ENCODE measurements at places on chromosomes 2 and 18.

DNA sequence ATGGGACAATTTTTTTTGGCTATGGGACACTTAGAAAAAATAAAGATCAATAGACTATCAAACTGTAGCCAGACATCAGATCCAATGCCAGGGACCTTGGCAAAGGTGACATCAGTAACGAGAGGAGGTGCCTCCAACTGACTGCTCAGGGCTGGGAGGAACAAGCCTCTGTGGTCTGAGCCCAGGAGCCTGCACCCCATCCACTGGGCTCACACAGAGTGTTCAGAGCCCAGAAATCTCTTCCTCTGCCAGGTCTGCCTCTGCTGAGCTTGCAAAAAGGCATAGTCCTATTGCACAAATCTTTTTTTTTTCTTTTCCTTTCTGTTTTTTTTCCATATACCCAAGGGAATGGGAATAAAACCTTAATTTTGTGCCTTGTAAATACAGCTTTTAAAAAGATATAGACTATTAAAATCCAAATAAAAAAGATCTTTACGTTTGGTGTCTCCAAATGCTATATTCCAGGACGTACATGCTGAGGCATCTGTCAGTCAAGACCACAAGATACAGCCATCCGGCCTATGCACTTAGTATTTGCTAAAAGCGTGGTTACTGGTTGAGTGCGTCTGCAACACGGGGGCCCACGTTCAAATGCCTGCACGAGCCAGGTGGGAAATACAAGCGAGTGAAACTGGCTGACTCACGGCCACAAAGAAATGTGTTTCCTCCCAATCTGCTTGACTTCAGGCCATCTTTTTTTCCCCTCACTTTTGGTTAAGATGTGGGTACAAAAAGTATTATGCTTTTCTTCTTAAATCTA lies 7.8 kb upstream of the ARHGAP25 start:
- no peak for DNase-seq

GRCh38 chr18:32896776-32897547 lies 124.1 kb upstream of the KLHL14 start:
- no peak for DNase-seq

DNA sequence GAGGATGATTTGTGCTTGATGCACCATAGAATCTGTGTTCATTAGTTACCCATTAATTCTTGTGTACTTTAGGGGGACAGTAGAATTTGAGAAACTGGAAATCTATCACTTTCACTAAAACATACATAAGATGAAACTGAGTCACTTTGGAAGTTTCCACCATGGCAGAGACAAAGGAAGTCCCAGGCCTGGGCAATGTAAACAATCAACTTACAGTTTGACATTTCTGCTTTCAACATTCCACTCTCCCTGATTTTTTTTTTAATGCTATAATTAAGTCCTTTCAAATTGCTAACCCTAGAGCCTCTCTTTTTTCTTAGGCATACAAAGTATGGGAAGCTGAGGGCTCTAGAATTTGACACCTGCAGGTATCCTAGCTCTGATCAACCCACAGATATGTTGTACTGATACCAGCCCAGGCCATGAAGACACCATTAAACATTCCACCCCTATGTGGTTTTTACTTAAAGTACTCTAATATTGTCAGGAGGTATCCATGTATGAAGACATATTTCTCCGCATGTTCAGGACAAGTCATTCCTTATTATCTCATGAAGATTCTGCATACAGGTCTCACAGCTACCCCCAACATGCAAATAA lies 88.5 kb upstream of the GLS start:
- no peak for DNase-seq

DNA sequence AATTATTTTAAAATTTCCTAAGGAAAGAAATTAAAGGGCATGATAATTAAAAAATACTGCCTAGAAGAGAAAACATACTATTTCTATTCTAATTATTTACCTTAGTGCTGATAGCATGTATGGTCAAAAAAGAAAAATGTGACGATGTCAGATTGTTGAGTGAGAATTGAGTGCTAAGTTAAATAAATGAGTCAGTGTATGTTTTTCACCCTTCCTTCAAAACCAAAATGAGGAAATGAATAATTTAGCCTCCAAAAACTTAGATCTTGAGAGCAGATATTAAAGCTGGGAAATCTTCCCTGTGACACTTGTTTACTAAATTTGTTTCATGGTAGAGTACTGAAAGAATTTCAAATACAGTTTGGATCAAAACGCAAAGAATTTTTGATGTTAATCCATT lies 58.6 kb upstream of the NYAP2 start:
- DNase-seq = no peak

- DNase-seq = no peak
These were observed 108.5 kb upstream of the COL5A2 start for GRCh38 chr2:189287982-189288521.

GRCh38 chr2:50723286-50723938 lies 308.5 kb downstream of the NRXN1 start:
- DNase-seq = no peak

- DNase-seq = no peak
These were observed 262.4 kb downstream of the MEIS1 start for GRCh38 chr2:66697366-66697765.

- no peak for DNase-seq
These were observed 19.0 kb downstream of the USP39 start for GRCh38 chr2:85635011-85635410.

GRCh38 chr18:23137097-23137635 lies 1.9 kb downstream of the CABLES1 start:
- DNase-seq = no peak

GRCh38 chr2:214671319-214671885 lies 138.1 kb downstream of the BARD1 start:
- no peak for DNase-seq

DNA sequence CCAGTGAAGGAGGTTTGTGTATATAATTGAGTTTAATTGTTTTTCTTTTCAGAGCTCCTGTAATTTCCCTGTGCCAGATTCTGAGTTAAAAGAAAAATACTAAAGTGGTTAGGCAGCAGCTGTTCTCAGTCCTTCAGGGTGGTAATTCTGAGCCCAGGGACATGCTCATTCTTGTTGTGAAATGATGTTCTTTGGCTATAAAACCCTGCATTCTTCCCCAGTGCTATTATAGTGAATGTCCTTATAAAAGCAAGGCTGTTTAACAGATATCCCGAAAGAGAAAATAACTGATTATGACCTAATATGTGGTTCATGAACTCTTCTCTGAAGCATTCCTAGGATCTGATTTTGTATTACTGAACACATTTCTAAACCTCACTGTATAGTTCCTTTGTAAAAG lies 34.0 kb downstream of the ADAM23 start:
- no peak for DNase-seq

GRCh38 chr2:212618636-212619035 lies 80.0 kb upstream of the ERBB4 start:
- no peak for DNase-seq

GRCh38 chr2:65049010-65049639 lies 7.1 kb upstream of the CEP68 start:
- DNase-seq = no peak

- DNase-seq = no peak
These were observed 29.1 kb downstream of the SLC4A3 start for GRCh38 chr2:219656526-219656925.

DNA sequence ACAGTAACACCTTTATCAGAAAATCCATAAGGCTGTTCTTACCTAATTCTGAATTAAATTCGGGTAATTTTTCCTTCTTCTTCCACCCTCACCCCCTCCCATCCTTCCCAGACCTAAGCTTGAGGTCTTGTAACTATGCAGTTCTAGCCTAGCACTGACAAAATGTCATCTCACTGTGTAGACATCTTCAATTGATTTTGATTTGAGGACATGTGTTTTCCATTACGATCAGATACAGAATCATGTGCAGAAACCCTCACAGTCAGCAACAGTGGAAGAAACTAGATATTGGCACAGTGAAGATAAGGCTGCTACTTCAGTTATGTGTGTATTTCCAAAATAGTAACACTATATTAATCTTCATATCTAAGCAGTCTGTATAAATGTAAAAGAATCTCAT lies 244.6 kb downstream of the THSD7B start:
- DNase-seq = no peak

DNA sequence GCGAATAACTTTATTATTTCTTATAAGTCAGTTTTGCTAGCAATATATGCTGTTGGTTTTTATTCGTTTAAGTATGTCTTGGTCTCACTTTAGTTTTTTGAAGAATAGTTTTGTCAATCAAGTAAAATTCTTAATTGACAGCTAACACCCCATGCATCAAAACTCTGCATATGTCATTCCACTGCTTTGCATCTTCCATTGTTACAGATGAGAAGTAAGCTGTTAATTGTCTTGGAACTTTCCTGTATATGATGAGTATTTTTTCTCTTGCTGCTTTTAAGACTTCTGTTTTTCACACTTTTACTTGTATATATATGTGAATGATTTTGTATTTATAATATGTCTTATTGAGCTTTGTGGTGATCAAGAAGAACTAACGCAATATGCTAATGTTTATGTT lies 1048.4 kb downstream of the CNTNAP5 start:
- no peak for DNase-seq

DNA sequence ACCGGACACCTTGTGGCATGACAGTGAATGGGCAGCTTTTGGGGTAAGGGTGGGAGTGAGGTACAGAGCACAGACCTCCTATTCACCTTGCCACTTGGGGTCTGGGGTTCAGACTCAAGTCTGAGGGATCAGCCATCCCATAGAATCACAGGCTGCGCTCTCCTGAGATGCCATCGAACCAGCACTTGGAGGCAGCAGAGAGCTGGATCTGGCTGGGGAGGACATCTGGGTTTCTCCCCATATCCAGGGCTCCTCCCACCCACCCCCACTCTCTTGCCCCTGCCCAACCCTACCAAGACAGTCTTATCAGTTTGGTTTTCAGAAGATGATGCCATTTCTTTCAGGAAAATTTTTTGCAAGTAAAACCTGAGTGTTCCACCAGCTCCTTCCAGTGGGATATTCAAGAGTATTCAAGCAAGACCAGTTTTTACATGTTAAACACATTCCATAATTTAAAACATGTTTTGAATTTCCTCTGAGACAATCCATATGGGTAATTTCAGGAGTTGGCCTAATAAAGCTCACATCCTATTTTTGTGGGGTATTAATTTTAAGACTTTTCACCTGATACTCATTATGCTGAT lies 29.2 kb upstream of the TEX44 start:
- DNase-seq = peak; percentile 47
